ENCODE measurements at places on chromosomes 7 and 10.

GRCh38 chr10:85864868-85865526 lies 501.6 kb downstream of the GRID1 start:
- no peak for DNase-seq

GRCh38 chr10:71547312-71547711 lies 150.6 kb downstream of the CDH23 start:
- no peak for DNase-seq

GRCh38 chr7:134865001-134865845 lies 85.8 kb downstream of the CALD1 start:
- peak; percentile 52 for DNase-seq

DNA sequence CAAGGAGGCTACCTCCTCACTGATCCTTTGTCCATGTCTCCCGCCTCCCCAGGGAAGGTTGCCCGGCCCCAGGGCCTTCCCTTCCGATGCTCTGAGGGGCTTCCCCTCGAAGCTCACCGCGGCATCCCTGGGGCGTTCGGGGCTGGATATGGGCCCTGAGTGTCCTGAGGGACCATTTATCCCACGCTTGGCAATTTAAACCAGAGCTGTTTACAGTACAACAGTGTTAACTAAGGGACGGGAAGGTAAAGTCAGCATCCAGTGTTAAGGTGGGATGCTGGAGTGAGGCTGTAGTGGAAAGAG lies 92.0 kb downstream of the TCERG1L start:
- DNase-seq = no peak

GRCh38 chr7:148729984-148730733 lies 31.5 kb downstream of the CUL1 start:
- peak; percentile 58 for DNase-seq

DNA sequence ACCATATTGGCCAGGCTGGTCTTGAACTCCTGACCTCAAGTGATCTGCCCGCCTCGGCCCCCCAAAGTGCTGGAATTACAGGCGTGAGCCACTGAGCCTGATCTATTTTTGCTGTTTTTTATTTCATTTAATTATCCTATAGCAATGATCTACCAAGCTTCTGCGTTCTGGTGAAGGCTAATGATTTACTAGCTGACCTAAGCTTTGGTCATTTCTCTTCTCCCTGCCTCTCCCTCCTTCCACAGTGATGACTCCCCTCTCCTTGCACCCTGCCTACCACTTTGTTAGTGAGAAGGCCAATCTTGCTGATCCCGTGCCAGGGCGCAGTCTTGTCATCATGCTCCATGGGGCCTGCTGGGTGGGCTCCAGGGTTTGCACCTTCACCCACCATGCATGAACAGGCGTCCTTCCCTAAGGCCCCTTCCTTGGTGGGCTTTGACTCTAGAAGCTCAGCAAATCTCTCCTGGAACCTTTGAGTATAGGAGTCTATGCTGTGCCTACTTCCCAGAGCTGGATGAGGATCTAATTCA lies 11.9 kb upstream of the ZCCHC24 start:
- no peak for DNase-seq

GRCh38 chr7:11804621-11805020 lies 27.4 kb downstream of the THSD7A start:
- DNase-seq = no peak

GRCh38 chr7:122736183-122736582 lies 33.5 kb upstream of the RNF148 start:
- no peak for DNase-seq

DNA sequence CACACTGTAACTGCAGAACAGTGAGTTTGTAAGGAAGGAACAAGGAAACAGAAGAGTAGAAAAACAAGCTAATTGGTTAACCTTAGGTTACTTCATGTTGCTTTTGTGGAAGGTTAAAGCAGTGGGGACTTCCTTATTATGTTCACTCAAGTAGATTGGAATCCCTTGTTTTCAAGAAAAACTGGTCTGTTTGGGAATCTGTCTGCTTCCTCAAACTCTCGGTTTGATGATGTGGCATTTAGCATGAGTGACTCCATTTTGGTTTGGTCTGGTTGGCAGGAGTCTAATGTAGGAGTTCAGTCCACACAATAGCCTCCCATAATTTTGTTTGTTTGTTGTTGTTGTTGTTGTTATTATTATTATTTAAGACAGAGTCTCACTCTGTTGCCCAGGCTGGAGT lies 3.8 kb upstream of the TRIM56 start:
- DNase-seq = no peak

DNA sequence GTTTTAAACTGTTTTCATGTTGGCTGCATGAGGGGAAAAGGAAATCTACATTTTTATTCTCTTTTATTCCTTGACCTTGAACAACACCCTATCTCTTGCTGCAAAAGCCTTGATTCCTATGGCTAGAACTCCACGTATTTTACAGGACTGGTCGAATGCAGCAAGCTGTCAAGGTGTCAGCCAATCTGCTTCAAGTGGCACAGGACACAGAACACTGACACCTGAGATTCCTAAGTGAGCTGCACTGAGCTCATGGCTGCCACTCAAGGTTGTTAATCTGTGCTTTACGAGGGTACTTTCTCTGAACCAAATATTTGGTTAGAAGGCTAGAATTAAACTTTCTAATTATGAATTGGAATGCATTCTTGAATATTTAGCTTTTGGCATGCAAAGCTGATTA lies 349.7 kb upstream of the COBL start:
- DNase-seq = no peak

GRCh38 chr7:118346748-118347147 lies 122.2 kb downstream of the ANKRD7 start:
- DNase-seq = no peak

DNA sequence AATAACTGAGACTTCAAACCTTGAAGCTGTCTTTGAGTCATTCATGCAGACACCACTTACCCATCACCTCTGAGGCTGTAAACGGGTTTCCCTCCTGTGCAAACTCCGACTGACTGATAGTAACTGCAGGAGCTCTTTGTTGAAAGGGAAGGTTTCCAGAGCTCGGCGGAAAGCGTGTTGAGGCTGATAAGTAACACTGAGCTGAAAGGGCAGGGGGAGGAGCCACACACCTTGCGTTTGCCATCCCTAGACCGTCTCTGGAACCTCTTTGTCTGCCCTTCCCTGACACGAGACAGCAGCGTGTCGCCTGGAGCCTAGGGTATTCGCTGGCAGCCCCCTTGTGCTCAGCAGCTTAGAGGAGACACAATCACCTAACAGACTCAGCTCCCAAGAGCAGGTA lies 134.0 kb downstream of the PAXIP1 start:
- no peak for DNase-seq

DNA sequence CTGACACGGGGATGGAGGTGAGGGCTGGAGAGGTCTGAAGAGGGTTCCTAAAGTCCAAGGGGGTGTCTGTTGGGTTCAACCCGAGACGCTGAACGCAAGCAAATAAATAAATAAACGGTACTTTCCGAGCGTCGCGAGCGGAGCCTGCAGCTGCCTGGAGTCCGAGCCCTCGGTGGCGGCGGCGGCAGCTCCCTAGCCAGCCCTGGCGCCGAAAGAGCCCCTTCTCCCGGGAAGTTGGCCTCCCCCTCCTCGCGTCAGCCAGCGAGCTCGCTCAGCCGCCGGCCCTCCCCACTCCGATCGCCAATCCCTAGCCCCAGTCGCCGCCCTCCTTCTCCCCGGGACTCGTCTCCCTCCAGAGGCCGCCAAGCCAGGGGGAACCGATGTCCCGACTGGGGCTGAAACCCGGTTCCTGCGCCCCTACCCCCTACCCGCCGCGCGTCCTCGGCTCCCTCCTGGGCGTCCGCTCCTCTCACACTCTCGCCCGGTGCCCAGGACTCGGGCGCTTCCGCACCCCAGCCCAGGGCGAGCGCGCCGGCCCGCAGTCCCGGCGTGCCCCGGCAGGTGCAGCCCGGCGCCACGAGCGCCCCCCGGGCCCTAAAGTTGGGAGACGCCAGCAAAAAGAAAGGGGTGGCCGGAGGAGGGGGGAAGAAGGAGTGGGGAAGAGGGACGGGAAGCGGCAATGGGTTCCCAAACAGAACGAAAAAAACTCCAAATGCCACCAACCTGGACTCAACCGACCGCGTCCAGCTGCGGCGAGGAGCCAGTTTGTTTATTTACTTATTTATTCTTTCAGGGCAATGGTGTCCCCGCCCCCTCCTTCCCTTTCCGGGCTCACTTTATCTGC lies at the start of gene GFRA1:
Gene GFRA1 (minus strand): TSS at position 767 of the 844 bp plus-strand sequence. CDS start 1,177 bp downstream, outside the sequence.
- peak; percentile 56 for DNase-seq

DNA sequence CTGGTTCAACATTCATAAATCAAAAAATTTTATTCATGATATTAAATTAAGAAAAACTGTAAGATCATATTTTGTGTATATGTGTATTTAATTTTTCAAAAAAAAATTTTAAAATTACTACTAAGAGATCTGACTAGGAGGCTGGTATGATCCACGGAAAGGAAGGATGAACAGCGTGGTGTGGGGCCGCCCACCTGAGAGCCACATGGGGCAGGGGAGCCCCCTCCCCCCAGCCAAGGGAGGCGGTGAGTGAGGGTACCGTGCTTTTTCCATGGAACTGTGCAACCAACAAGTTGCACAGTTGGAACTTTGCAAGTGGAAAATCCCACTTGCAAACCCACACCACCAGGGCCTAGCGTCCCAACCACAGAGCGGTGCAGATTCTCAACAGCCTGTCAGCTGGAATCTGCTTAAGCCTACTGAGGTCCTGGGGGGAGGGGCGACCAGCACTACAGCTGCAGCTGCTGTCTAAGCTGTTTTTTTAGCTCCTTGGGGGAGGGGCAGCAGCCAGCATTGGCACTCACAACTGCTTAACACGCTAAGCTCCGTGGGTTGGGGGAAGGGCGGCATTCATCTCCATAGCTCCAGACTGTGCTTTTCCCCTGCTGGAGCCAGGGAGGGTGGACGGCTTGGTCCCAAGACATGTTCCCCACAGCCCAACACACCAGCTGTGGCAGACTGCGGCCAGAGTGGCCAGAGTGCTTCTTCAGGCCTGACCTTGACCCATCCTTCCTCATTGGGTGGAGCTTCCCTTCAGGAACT lies 94.2 kb upstream of the IGFBP3 start:
- DNase-seq = no peak

GRCh38 chr7:116952635-116953371 lies 498 bp upstream of the ST7 start:
- peak; percentile 78 for DNase-seq

DNA sequence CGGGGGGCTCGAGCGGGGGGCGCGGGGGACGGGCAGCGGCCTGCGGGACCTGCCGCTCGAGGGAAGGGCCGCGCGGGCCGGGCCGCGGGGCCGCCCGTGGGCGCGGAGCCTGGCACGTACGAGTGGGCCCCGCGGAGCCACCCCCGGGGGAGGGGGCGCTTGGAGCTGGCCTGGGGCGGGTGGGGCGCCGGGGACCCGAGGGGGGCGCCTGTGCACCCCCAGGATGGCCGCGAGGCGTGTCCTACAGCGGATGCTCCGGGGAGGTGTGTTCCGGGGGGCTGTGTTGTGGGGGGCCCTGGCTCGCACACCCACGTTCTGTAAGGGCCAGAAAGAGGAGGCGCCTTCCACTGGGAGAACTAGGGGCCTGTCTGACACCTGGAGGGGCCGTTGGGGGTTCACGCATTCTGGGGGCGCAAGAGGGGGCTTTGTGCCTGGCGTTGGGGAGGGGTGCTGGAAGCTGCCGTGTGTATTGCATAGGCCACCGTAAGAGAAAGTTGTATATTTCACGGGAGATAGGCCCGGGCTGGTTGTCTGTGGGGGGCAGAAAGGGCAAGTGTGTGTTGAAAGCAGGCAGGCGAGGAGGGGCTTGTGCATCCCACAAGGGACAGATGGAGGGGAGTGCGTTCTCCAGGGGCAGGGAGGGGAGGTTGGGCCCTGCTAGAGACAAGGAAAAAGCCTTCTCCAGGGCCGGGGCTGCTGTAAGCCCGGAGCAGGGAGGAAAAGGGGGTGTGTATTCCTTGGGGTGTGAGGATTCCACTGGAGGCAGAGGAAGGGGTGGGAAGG lies 663 bp downstream of the VPS37D start:
- peak; percentile 27 for DNase-seq

GRCh38 chr7:70539617-70540016 lies 592.3 kb upstream of the GALNT17 start:
- no peak for DNase-seq

DNA sequence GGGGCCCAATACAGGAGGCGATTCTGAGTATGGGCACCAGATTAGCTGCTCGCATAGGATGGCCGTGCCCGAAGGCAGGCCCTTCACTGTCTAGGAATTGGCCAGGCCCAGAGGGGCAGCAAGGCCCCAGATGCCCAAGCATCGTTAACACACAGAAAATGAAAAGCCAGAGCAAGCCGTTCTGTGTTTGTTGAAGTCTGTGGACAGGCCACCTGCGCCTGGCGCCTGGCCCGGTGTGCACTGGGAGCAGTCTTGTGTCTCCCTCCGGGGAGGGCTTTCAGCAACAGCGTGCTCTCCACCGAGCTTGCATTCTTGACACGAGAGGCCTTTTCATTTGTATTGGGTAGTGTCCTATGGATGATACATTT lies 34.5 kb upstream of the TTYH3 start:
- DNase-seq = no peak

DNA sequence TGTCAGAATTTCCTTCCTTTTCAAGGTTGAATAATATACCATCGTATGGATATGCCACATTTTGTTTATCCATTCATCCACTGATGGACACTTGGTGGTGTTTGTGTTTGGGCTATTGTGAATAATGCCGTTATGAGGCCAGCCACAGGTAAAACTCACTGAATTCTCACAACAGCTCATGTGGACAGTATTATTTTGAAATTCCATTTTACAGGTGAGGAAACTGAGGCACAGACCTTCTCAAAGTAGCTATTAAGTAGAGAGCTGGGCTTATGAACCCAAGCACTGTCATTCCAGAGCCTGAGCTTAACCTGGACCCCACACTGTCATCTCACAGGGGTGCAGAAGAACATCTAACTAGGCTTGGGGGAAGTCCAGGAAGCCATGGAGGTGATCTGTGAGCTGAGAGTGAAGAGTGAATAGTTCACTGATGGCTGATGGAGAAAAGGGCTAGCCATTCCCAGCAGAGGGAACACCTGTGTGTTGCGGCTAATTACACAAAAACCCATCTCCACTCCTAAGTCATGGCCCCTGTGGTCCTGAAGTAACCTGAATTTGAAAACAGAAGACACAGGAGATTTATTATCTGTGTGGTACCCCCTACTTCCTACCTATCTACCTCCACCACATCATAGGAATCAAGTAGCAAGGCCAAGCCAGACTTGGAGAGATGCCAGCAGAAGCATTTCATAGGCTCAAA lies 8.7 kb downstream of the INMT start:
- no peak for DNase-seq

DNA sequence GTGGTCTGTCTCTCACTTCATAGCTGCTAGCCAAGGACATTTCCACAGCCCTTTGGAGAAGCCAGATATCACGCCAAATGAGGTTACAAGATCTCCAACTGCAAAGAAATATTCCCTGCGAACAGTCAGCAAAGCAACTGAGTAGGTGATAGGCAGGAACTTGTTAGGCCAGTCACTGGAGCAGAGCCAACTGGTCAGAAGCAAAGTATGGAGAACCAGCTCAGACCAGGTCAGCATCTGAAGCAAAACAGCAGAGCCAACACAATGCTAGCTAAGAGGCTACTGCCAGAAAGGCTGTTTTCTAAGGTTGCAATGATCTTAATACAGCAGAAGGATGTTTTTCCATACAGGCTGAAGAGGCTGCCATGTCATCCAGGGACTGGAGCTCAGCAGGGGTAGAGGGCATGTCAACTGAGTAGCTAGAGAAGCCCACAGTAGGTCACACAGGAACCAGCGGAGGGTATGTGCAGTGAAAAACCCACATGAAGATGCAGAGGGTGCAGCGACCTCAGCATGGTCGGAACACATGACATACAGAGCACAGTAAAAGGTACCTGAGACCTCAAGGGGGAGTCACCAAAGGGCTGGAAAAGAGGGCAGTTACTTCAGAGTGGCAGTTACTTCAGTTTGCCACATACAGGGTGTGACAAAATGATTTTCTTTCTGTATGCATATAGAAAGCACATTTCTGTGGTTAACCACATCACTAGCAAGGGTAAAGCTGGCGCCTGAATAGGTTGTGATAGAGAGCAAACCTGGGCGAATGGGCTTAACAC lies 8.9 kb downstream of the SEC31B start:
- no peak for DNase-seq
